ENCODE measurements at places on chromosomes 6 and 20.

GRCh38 chr6:148793721-148794120, 46.9 kb downstream of the UST start:
- DNase-seq, result no peak

GRCh38 chr6:36610956-36611336, 16.8 kb downstream of the SRSF3 start:
- no peak for DNase-seq

DNA sequence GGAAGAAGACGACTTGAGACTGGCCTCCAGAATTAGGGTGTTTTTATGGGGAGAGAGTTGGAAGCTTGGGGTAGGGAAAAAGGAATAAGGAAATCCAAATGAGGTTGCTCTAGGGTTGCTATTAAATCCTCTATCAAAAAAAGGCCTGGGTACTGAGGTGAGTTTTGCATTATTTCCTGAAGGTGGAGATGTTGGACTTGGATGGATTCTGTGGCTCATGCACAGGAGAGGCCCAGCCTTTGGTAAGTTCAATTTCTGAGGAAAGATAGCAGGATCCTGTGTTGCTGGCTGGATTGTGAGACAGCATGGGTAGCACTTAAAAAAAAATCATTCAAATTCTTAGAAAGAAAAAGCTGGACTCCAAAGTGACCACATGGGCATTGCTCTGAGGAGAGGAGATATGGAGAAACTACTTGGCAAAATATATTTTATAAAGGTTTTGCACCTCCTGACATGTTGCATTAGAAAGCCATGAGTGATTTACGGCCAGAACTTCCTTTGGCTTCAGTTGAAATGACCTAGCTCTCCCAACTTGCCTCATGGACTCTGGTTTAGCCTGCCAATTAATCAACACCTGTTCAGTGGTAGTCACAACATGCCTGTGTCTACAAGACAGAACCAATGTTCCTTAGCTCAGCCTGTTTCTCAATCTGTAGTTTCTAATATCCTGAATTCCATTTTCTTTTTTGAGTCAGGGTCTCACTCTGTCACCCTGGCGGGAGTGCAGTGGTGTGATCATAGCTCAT, 152.1 kb upstream of the RALGAPA2 start:
- no peak for DNase-seq

DNA sequence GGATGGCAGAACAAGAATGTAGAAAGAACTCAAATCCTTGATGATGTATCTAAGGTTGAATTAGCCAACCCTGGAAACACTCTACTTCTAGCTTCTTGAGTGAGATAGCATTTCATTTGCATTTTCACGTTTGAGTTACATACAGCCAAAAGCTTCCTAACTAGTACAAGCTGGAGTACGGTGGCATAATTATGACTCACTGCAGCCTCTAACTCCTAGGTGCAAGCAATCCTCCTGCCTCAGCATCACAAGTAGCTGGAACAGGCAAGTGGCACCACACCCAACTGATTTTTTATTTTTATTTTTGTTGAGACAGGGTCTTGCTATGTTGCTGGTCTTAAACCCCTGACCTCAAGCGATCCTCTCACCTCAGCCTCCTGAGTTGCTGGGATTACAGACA, 36.5 kb upstream of the STK35 start:
- no peak for DNase-seq

GRCh38 chr6:14453712-14454472, 336.3 kb downstream of the CD83 start:
- no peak for DNase-seq

- no peak for DNase-seq
Measured at GRCh38 chr20:50633361-50633760, 58.0 kb downstream of the RIPOR3 start.

- DNase-seq, result peak; percentile 5
Measured at GRCh38 chr6:14596410-14596809, 478.8 kb downstream of the CD83 start.

GRCh38 chr6:157989541-157990289, 8.1 kb downstream of the SYNJ2 start:
- no peak for DNase-seq

DNA sequence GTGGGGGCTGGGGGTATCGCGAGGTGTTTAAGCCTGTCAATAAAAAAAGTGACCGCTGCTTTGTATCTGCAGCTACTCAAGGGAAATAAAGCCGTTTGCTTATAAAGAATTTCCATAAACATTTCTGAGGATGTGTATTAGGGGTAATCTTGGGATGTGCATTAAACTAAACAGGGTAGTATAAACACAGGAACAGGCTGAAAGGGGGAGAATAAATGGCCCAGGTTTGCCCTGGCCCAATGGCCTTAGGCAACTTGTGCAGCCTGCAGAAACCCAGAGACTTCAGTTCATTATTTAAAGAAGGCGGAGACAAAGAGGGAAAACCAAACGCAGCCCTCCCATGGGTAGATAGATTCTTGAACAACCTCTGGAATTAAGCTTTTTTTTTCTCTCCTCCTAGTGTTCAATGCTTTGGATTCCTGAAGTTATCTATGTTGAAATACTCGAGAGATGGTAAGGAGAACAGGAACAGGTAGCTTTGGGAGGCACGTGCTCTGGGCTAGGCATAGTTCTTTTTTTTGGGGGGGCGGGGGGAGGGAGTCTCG, 35.6 kb upstream of the SALL4 start:
- DNase-seq, result no peak

DNA sequence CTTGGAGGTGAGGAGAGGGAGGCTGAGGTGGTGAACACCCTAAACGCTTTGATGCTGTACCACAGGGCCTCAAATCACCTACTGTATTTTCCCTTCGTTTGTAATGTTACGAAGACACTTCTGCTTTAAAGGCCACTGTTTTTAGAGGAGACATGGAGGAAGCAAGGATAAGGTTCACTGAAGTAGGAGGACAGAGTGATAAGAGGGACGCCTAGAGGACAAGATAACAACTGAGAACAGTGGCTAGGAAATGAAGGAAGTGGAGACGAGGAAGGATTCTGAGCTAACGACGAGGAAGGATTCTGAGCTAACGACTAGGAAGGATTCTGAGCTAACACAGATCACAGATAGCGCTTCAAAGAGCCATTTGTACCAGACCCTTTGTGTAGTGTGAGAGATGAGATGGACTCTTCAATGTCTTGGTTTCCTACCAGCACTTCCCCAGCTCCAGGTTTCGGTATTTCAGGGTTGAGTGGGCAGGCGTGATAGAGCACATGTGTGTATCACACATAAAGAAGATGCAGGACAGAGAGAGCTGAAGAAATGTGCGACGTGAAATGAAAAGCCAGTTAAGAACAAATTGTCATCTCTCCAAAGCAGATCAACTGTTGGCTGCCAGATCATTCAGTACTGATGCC, 7.5 kb downstream of the SF3B5 start:
- no peak for DNase-seq

DNA sequence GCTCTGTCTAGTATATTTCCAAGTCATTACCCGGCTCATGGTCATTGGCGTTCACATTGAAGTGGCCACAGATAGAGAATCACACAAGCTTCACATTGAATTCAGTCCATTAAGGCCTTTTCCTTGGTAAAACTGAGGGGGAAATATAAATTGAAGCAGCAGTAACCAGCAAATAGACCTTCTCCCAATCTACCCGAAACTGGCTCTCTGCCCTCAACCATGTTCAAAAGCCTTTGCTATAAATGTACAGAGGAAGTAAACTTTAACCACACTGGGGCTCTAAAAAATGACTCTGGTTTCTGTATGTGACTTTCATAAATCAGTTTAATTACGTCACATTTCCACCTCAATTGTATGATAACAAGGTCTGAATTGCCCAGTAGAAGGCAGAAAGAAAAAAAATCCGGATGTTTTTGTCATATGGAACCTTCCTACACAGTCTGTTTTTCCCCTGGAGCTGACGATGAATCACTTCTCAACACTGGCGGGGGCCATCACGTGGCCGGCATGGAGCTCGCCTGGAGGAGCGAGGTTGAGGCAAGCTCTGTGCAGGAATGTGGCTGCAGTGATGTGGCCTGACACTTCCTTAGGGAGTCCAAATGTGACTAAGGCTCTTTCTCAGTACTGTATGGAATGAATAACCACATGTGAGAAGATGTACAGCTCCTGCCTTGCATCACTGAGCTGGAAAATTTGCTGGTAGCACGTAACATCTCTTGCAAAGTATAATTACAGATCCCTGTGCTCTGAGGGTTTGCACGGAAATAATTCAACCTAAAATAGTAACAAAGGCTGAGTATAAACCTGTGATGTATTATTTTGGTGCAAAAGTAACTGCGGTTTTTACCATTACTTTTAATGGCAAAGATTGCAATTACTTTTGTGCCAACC, 58.6 kb upstream of the SNX9 start:
- peak; percentile 83 for DNase-seq

DNA sequence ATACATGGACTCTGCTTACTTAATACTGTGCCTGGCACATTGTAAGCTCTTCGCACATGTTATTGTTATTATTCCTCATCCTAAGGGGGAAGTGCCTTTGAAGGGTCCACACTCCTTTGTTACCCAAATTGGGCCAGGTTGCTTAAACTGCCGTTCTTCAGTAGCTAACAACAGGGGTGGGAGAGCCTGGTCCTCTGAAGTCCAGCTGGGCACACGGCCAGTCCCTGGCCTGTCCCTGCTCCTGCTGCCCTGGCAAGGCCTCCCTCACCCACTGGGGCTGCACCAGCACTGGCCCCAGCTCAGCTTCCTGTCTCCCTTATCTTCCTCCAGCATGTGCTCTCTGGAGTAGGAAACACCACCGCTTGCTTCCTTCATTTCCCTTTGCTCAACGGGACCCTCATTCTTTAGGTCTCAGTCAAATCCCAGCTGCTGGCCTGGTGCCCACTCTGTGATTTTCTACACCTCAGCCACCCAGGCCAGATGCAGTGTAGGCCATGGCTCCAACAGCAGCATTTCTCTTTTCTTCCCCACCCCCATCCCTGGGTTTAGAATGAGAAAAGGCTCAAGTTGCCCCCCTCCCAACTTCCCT, 5.5 kb upstream of the PROCR start:
- no peak for DNase-seq

DNA sequence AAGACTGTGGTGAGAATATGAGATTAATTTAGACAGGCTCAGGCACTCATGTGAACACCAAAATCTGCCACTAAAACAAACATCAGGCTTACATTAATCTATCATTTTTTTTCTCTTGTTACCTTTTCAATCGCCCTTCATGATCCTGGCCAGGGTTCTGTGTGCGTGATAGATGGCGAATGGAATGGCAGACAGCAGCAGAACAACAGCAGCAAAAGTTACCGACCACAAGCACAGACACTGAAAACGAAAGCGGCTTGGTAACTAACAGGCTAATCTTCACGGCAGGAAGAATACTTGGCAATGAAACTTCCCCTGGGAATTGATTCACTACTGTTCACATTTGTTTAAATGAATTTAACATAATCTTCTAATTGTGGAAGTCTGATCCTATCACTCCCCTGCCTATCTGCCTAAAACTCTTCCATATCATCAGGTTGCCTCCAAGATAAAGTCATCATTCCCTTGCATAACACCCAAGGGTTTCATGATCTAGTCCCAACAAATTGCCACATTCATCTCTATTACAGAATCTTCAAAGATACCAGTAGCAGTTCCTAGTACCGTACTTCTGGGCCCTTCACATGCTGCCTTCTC, 28.7 kb downstream of the PTPRK start:
- no peak for DNase-seq

- DNase-seq, result no peak
Measured at GRCh38 chr6:28643017-28643740, 117.5 kb downstream of the GPX5 start.

DNA sequence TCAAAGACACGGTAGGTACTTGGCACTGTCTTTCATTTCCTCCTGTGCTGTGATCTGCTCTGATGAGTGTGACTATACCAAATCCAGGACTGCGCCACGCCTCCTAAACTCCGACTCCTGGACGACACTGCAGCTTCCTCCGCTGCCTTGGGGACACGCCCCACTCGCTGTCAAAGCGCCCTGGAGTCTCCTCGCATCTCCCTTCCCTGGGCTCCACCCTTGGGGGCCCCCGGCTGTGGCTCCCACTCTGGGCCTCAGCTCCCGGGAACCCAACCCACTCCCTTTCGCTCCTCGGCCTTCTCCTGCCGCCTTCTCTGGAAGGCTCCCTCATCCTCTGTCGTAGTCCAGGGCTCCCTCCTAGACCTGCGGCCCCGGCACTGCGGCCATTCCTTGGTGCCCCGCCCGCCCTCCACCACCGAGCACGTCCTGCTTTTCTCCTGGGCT, 61.2 kb downstream of the RSPH3 start:
- no peak for DNase-seq

- no peak for DNase-seq
Measured at GRCh38 chr20:7090811-7091210, 323.3 kb downstream of the BMP2 start.

- no peak for DNase-seq
Measured at GRCh38 chr20:44398335-44398734, 42.8 kb downstream of the HNF4A start.

DNA sequence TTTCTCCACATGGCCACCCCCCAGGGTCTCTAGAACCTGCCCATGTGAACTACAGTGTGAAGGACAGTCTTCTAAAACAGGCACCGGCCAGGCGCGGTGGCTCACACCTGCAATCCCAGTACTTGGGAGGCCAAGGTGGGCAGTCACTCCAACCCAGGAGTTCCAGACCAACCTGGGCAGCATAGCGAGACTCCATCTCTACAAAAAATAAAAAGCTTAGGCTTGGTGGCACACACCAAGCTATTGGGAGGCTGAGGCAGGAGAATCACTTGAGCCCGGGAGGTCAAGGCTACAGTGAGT, 13.7 kb downstream of the ACSS1 start:
- no peak for DNase-seq

DNA sequence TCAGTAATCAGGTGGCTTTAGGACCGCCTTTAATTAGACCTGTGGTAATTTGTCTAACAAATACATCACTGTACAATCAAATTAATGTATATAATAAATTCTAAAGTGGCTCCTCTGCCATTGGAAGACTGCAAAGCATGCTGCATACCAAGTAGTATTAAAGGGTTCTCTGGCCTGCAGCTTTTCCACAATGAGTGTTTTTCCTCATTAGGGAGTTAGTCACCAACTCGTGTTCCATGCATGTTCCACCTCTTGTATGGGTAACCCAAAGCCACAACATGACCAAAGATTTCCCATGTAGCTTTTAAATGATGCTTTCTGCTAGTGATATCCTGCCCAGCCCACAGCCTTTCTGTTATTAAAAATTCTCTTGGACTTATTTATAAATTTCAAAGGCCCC, 218.7 kb downstream of the FUT9 start:
- DNase-seq, result no peak

- no peak for DNase-seq
Measured at GRCh38 chr6:158780988-158781691, 38.0 kb downstream of the EZR start.

DNA sequence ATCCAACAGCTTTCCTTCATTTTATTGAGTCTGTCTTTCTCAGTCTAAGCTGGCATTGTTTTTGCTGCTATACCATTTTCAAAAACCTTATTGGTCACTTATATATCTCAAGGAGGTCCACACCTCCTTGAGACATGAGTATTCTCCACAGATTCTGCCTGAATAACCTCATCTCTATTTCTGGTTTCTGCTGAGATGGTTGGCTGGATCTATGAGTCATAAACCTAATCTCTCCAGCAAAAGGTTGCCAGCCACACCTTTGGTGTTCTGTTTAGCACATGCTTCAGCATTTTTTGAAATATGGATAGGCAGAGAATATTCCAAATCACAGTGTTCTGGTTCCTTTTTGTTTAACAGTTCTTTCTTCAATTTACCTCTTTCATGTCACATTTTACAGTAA, 40.8 kb upstream of the TMEM244 start:
- DNase-seq, result no peak

Measured in activated CD4-positive, alpha-beta T cell treated with anti-CD3 and anti-CD28 coated beads for 4 hours (primary cell).